ENCODE measurements at places on chromosomes 11 and 22.
A peak's percentile ranks its signal among the peaks of the same experiment; 100 is the strongest.

GRCh38 chr11:96014217-96014616, 90.3 kb upstream of the MTMR2 start:
- DNase-seq = no peak

- no peak for DNase-seq
Measured at GRCh38 chr11:1086171-1087102, 11.8 kb downstream of the MUC2 start.

DNA sequence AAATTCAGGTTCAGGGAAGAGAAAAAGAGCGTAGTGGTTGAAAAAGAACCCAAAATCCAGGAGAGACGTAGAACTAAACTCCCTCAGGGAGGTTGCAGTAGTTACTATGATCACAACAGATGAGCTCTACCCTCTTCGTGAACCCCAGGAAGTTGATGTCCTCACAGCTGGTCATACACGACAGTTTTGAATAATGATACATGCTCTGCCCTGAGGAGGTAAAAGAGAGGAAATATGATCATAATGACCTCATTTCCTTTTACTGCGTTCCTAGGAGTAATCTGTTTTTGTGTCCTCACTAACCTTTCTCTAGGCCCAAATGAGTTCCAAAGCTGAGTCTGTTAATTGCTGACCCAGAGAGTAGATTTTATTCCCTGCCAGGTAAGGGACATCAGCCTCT, 1.3 kb downstream of the PATE2 start:
- DNase-seq = no peak

DNA sequence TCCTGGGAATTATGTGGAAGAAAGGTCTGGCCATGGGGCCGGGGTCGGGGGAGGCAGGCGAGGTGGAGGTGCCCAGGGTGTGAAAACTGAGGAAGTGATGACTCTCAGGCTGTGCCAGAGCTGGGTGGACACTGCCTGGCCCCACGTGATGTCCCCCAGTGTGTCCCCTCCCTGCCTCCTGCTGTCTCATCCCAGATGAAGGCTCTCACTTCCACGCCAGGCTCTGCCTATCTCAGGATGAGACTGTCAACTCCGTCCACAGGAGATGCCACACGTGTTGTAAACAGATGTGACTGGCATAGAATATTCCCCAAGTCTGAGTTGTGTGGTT, 51.4 kb downstream of the RPS6KA4 start:
- DNase-seq = no peak

- no peak for DNase-seq
Measured at GRCh38 chr11:122724520-122724919, 69.0 kb downstream of the UBASH3B start.

GRCh38 chr22:42169055-42169469, 38.5 kb upstream of the CYP2D6 start:
- DNase-seq = peak; percentile 61

GRCh38 chr11:87518266-87518665, 480.5 kb downstream of the TMEM135 start:
- DNase-seq = no peak

- DNase-seq = no peak
Measured at GRCh38 chr11:64419257-64419790, 60.4 kb downstream of the RPS6KA4 start.

GRCh38 chr22:30318799-30319419, 7.8 kb downstream of the TBC1D10A start:
- no peak for DNase-seq

- DNase-seq = peak; percentile 60
Measured at GRCh38 chr11:41921746-41922390, 462.4 kb upstream of the LRRC4C start.

DNA sequence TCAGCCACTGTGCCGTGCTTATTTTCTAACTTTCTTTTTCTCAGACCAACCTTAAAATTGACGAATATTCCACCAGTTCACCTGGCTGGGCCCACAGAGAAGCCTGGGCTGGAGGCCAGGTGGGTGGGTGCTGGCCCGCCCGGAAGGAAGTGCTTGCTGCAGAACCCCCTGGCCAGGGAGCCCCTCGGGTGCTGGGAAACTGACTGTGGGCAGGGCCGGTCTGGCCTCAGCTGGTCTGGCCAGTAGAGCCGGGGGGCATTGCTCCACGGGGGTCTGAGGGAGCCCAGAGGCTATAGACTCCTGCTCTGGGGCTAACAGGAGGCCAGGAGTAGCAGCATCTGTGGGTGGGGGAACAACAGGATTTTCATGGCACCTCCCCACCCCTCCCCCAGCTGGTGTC, 6.8 kb upstream of the CHID1 start:
- DNase-seq = no peak

GRCh38 chr11:62688491-62688890, 839 bp downstream of the LRRN4CL start:
- no peak for DNase-seq

DNA sequence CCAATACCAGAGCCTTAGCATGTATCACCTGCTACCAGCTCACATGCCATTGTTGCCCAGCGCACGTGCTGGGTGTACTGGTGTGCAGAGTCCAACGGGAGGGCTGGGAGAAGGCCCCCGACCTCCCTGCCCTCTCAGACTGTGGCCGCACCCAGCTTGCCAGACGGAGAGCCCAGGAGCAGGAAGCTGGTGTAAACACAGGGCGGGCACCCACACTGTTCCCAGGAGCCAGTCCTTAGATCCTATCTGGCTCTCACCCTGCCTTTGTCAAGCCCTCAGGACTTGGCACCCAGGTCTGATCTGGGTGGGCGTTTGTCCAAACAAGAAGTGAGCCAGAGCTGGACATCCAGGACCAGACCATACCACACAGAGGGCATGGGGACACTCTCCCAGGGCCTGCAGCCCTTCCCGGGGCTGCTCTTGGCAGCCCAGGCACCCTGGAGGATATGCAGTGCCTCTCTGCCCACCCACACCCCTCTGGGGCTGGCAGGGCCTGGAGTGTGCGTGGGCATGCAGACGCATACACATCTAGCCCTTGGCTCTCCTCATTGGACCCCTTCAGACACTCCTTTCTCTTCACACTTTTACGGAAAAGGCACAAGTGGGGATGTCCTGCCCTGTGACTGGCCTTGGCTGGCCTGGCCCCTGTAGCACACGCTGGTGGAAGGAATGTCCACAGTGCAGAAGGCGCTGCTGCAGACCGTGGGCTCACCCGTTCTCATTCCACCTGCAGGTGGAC, 19.9 kb upstream of the CLDN5 start:
- DNase-seq = no peak

DNA sequence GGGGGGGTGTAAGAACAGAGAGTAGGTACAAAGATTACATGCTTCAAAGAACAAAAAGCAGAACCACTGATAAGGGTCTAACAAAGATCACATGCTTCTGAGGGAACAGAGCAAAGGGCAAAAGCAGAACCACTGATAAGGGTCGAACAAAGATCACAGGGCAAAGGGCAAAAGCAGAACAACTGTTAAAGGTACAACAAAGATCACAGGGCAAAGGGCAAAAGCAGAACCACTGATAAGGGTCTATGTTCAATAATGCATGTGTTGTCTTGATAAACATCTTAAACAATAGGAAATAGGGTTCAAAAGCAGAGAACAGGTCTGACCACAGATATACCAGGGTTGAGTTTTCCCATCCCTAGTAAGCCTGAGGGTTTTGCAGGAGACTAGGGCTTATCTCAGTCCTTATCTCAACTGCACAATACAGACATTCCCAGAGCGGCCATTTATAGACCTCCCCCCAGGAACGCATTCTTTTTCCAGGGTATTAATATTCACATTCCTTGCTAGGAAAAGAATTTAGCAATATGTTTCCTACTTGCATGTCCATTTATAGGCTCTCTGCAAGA, 81.9 kb upstream of the PGR start:
- no peak for DNase-seq

DNA sequence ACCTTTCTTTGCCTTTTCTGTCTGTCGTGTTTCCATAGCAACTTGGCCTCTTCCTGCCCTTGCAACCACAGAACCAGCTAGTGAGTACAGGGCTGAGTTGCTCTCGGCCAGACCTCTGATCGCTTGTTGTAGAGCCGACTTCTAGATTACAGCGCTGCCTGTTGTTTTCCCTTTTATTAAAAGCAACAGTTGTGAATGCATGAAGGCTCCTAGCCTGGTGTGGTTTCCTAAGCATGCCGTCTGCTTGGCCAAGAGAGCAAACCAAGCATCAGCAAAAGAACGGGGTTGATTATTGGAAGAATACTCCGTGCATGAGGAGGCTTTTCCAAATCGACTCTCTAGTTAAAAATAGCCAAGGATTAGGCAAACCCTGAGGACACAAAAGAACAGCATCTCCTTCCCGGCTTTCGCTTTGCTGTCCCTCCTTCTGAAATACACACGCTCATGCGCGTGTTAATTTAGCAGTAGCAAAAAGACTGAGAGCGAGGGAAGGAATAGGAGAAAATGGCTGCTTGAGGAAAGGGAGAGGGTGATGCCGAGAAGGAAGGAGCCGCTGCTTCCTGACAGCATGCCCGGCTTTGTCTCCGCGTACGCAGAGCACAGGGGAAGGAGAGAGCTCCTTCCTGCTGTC, 71.5 kb upstream of the TTC12 start:
- DNase-seq = peak; percentile 74

DNA sequence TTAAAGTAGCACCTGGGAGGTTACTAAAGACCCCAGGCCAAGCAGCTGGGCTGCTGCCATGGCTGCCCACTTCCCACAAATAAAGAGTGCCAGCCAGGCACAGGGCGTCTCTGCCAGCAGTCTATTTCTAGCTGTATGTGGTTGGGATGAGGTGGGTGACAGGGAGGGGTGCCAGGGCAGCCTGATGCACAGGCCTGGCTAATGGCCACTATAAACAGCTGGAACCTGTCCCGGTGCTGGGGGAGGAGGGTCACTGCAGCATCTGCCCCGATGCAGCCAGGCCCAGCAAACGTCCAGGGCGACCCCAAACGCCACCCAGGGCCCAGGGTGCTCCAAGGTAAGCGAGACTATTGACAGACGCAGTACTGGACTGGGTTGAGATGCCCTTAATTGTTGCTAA, 37.4 kb downstream of the SCUBE1 start:
- no peak for DNase-seq

DNA sequence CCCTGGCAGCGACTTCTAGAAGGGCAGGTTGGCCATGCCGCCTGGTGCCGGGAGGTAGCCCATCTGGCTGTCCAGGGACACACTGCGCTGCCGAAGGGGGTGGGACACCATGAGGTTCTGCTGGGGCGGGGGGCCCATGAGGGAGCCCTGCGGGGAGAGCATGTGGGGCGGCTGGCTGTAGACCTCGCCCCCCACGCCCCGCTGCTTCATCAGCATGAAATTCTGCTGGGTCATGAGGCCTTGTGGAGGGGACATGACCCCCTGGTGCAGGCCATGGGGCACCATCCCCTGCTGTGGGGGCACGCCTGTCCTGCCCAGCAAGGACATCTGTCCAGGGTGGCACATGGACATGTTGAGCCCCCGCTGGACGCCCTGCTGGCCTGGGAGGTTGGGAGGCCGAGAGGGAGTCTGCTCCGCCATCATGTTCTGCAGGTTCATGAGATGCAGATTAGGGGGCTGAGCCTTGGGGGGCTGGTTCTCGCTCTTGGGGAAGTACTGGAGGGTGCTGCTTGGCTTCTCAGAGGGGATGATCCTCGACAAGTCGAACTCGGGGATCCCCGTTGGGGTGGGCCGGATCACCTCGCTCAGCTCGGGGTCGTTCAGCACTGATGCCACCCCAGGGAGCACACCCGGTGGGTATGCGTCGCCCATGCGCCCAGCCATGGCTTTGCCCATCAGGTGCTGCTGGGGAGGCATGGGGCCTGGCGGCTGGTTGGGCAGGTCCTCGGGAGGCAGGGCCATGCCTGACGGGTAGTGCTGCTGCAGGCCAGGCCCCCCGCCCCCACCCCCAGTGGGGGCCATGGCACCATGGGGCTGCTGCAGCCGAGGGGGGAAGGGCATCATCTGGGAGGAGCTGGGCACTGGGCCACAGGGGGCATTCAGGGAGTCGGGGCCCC, 15.0 kb downstream of the CXCR5 start:
- DNase-seq = no peak

DNA sequence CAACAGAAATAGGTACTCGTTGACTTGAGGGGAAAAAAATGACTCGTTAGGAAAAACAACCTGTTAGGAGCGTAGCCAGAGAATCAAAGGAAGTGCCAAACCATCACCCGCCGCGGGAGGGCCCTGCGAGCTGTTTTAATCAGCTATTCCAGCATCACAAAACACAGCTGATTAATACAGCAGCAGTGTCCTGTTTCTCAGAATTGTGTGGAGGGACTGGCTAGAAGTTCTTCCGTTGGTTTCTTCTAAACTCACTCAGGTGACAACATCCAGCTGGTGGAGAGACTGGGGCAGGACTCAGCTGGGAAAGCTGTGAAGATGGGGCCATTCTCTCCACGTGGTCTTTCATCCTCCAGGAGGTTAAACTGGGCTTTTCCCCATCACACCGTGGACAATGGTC, 28.0 kb downstream of the HSPA8 start:
- no peak for DNase-seq
